ENCODE measurements at places on chromosomes 16 and 17. TPM values are rescaled to one million over a fixed set of nuclear protein-coding genes. Genes with fewer than 3 reads are reported as not detected.

TUBB3 gene
- total RNA-seq: 19.5 TPM

MILR1 gene
- 2.9 TPM for total RNA-seq

C16orf89 gene
- total RNA-seq: 2.0 TPM

GDPD1 gene
- 0.83 TPM for total RNA-seq

HSPB9 gene
- total RNA-seq: 0.26 TPM

CRYBA1 gene
- not detected for total RNA-seq

SPATA22 gene
- not detected for total RNA-seq

SLC2A4 gene
- total RNA-seq: 144 TPM

CACNG3 gene
- total RNA-seq: not detected

CCL14 gene
- 54.3 TPM for total RNA-seq

GRCh38 chr16:54545854-54546511, 259.4 kb upstream of the IRX3 start:
- H3K27me3 ChIP-seq: no peaks in the 10 kb centered on the region
- no peak overlapping the region for H3K4me3 ChIP-seq
- H3K4me1 ChIP-seq: no peaks in the 10 kb centered on the region
- DNase-seq: no peak
- H3K27ac ChIP-seq: no peak overlapping the region
- no peaks in the 10 kb centered on the region for H3K36me3 ChIP-seq

DNA sequence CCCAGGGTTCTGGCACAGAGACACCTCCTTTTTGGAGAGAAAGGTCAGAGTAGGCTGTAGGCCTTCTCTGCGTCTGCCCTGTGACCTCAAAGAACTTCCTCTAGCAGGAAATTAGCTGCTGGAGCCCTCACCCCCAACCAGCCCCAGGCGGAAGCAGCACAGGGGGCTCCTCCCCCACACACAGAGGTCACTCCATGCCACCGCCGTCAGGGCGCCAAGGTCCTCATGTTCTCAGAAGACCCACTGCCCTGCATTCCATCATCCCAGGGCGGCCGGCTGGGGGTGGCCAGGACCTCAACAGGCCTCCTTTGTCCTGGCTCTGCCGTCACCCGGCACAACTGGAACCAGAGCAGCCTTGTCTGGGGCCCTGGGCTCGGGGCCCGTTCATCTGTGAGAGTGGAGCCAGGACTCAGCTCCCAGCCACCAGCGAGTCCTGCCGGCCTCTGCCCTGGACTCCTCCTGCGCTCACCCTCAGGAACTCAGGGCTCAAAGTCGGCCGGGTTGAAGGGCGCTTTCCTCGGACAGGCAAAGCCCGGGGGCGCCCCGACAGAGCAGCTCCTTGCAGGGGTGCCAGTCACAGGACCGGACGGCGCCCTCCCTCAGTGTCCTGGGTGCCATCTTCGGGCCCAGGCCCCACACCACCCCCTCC, 1.2 kb downstream of the TMC6 start:
- H3K27ac ChIP-seq: peak overlapping the region; percentile 76
- H3K27me3 ChIP-seq: peaks cover 5% of the 10 kb centered on the region
- no peak for DNase-seq
- peak overlapping the region; percentile 70 for H3K4me3 ChIP-seq

DNA sequence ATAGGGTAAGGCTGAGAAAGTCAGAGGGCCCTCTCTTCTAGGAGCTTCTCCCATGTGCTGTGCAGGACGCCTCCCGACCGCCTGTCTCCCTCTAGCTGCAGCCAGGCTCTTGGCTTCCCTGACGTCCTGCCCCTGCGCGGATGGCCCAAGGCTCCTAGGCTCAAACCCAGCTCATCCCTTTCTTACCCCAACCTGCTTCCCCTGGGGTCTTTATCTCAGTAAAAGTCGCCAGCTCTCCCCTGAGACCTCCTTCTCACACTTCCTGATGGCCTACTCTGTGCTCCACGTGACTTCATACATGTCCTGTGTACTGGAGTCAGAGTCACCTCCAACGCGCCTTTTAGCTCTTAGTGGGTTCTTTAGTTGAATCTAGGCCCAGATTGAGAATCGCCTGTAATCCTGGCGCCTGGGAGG, 1.1 kb upstream of the ZNF747 start:
- peak overlapping the region; percentile 71 for H3K4me3 ChIP-seq
- H3K36me3 ChIP-seq: peaks cover 24% of the 10 kb centered on the region
- H3K4me1 ChIP-seq: peaks cover 34% of the 10 kb centered on the region
- DNase-seq: no peak
- peak overlapping the region; percentile 89 for H3K27ac ChIP-seq

- no peak for DNase-seq
- peaks cover 28% of the 10 kb centered on the region for H3K36me3 ChIP-seq
- H3K4me3 ChIP-seq: peak within 1 kb of the TSS; percentile 50
Observed at GRCh38 chr17:81902023-81902652, at the start of gene NPB. NPB (plus strand) TSS chr17:81902238; CDS start chr17:81902278, 40 bp downstream.

- peak overlapping the region; percentile 69 for H3K27ac ChIP-seq
- peak overlapping the region; percentile 50 for H3K4me3 ChIP-seq
- DNase-seq: no peak
- H3K4me1 ChIP-seq: peaks cover 84% of the 10 kb centered on the region
- H3K27me3 ChIP-seq: no peaks in the 10 kb centered on the region
- H3K36me3 ChIP-seq: no peaks in the 10 kb centered on the region
Observed at GRCh38 chr16:85235991-85236817, 123.9 kb upstream of the CIBAR2 start.

DNA sequence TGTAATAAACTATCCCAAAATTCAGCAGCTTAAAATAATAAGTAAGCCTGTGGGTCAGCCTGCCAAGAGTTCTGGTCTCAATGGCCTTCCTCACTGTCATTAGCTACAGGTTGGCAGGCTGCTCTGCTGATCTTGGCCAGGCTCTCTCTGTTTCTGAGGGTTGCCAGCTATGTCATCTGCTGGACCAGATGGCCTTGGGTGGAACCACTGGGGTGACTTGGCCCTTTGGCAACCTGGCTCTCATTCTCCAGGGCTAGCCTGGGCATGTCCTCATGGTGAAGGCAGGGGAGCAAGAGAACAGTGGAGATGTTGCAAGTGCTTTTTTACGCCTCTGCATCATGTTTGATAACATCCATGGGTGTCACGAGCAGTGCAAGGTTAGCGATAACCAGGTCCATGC, 13.9 kb downstream of the ITGAM start:
- H3K27ac ChIP-seq: no peak overlapping the region
- H3K4me1 ChIP-seq: no peaks in the 10 kb centered on the region
- no peak overlapping the region for H3K4me3 ChIP-seq
- H3K27me3 ChIP-seq: no peaks in the 10 kb centered on the region

GRCh38 chr17:57785022-57785421, 39.9 kb upstream of the CCDC182 start:
- no peak for DNase-seq
- H3K4me3 ChIP-seq: no peak overlapping the region
- peaks cover 20% of the 10 kb centered on the region for H3K4me1 ChIP-seq
- H3K27me3 ChIP-seq: peaks cover 13% of the 10 kb centered on the region
- no peak overlapping the region for H3K27ac ChIP-seq

DNA sequence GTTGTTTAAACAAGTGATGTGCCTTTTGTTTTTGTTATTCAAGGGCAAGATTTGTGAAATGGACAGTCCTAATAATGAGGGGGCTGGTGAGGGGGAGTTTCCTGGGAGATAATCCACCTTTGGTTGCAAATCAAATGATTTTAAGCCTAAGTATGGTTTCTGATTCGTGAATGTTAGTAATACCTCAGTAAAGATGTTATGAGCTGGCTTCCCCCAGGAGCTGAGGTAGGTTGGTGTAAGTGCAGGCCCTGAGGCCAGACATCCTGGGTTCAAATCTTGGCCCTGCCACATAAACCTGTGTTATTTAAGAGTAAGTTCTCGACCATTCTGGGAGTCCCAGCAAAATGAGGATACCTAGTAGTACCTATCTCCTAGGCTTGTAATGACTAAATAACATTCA, 1.5 kb downstream of the SNX29 start:
- peak overlapping the region; percentile 84 for H3K27ac ChIP-seq
- no peaks in the 10 kb centered on the region for H3K27me3 ChIP-seq
- no peak for DNase-seq
- peak overlapping the region; percentile 73 for H3K4me3 ChIP-seq

GRCh38 chr17:80789356-80789902, 202.2 kb upstream of the CHMP6 start:
- H3K4me1 ChIP-seq: peaks cover 25% of the 10 kb centered on the region
- H3K36me3 ChIP-seq: no peaks in the 10 kb centered on the region
- DNase-seq: no peak
- no peaks in the 10 kb centered on the region for H3K27me3 ChIP-seq

GRCh38 chr16:11564046-11564926, 22.4 kb downstream of the LITAF start:
- H3K27me3 ChIP-seq: no peaks in the 10 kb centered on the region
- DNase-seq: no peak
- no peak overlapping the region for H3K4me3 ChIP-seq
- peaks cover 28% of the 10 kb centered on the region for H3K4me1 ChIP-seq
- H3K27ac ChIP-seq: peak overlapping the region; percentile 21

DNA sequence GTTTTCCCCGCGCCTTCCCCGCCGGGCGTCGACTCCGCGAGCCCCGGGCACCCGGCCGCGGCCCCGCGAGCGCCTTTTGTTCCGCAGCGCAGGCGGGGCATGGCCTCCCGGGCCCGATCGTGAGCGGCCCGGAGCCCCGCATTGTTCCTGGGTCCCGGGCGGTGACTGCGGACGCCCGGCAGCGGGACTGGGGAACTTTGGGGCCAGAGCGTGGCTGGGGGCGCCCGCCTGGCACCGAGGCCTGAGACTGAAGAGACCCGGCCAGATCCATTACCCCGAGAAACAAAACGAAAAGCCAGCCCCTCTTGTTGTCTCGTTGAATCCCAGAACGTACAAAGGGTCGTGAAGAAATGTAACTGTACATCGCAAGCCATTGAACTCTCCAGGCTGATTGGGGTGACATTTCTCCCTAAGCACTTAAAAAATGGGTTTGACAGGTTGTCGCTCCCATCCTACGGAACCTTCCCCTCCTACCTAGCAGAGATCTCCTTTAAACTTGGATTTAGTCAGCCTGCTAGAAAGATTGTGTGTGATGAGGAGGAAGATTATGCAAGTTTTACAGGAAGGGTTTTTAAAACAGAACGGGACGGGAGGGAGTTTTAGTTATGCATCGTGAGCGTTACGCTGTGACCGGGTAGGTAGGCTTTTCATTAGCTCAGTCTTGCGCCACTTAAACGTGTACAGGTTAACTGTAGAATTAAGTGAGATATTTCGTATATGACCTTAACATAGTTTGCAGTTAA, 825 bp downstream of the METTL9 start:
- H3K27me3 ChIP-seq: no peaks in the 10 kb centered on the region
- H3K4me3 ChIP-seq: peak overlapping the region; percentile 93
- H3K36me3 ChIP-seq: no peaks in the 10 kb centered on the region
- DNase-seq: no peak

DNA sequence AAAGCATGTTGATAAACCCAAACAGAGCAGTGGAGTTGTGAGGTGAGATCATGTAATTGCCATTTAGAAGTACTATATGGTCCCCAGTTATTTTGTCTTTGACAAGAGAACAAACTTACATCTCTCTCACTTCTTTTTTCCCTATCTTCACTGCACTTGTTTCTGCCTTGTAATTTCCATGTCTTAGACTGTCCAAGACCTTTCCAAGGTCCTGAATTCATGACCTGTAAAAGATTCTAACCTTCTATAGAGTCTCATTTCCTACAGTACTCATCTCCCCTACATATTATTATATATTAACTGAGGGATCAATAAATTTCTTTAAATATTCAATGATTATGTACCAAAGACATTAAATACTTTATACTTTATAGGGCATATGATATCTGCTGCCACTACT, 295.3 kb upstream of the KIF2B start:
- no peak for DNase-seq
- no peaks in the 10 kb centered on the region for H3K4me1 ChIP-seq
- no peak overlapping the region for H3K27ac ChIP-seq
- H3K27me3 ChIP-seq: no peaks in the 10 kb centered on the region
- no peak overlapping the region for H3K4me3 ChIP-seq

GRCh38 chr16:68744744-68745280, 7.7 kb downstream of the CDH1 start:
- H3K4me1 ChIP-seq: no peaks in the 10 kb centered on the region
- peaks cover 13% of the 10 kb centered on the region for H3K27me3 ChIP-seq
- no peak overlapping the region for H3K4me3 ChIP-seq
- no peaks in the 10 kb centered on the region for H3K36me3 ChIP-seq

GRCh38 chr17:1058423-1059130, 61.6 kb downstream of the TIMM22 start:
- no peak overlapping the region for H3K4me3 ChIP-seq
- no peaks in the 10 kb centered on the region for H3K27me3 ChIP-seq
- H3K27ac ChIP-seq: no peak overlapping the region
- DNase-seq: no peak

- no peaks in the 10 kb centered on the region for H3K27me3 ChIP-seq
- H3K27ac ChIP-seq: no peak overlapping the region
- peaks cover 10% of the 10 kb centered on the region for H3K4me1 ChIP-seq
- H3K4me3 ChIP-seq: no peak overlapping the region
- H3K36me3 ChIP-seq: peaks cover 45% of the 10 kb centered on the region
Observed at GRCh38 chr16:90041896-90042473, 22.7 kb upstream of the DBNDD1 start.

DNA sequence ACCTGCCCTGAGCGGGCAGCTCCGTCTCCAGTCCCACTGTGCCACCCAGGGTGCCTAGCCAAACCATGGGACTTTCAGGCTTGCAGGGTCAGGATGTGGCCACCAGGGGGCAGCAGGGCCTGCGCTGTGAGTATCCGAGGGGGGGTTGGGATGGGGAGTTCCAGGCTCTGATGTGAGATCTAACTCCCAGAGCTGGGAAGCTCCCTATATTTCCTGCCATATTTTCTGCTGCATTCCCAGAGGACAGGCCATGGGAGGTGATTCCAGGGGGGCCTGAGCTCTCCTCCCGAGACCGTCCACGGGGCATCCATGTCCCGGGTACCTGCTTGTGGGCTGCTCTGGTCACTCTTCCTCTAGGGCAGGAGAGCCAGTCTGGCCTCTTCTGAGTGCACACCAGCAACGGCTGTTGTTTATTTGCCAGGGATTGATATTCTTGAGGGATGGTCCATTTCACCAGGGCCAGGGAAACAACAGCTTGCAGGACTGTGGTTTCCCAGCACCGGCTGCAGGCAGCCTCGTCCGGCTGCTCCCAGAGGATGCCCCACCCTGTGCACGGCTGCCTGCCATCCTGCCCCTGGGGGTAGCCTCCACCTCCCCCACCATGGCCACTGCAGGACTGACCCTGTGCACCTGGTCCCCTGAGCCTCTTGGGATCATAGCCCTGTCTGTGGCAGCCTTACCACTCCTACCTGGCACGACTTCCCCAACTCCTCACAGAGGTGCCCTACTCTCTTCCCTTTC, 1.2 kb downstream of the GPR142 start:
- no peaks in the 10 kb centered on the region for H3K27me3 ChIP-seq
- no peak overlapping the region for H3K4me3 ChIP-seq
- H3K36me3 ChIP-seq: no peaks in the 10 kb centered on the region
- no peak for DNase-seq
- H3K27ac ChIP-seq: no peak overlapping the region

DNA sequence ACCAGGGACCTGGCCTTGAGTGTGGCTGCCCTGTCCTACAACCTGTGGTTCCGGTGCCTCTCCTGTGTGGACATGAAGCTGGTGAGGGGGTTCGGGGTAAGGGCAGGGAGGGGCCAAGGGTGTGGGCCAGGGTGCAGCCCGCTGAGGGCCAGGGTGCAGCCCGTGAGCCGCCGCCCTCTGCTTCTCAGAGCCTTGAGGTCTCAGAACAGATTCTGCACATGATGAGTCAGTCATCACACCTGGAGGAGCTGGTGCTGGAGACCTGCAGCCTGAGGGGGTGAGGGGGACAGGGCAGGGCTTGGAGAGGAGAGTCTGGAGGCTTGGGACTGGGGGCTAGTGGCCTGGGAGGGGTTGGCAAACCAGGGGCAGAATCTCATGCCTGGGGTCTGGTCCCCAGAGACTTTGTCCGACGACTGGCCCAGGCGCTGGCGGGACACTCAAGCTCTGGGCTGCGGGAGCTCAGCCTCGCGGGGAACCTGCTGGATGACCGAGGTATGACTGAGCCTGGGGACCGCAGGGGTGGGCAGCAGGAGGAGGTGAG, 2.2 kb downstream of the CARMIL2 start:
- no peak for DNase-seq
- H3K36me3 ChIP-seq: no peaks in the 10 kb centered on the region
- peaks cover 4% of the 10 kb centered on the region for H3K27me3 ChIP-seq

All from esophagus muscularis mucosa (tissue), 4 donors.